Uterus (tissue), 4 donors: ENCODE measurements at places on chromosomes 5 and 9.

GRCh38 chr9:90840696-90841095 is 39.1 kb downstream of the SYK start:
- H3K4me1 ChIP-seq = no peaks in the 10 kb centered on the region
- no peaks in the 10 kb centered on the region for H3K27me3 ChIP-seq
- no peak overlapping the region for H3K27ac ChIP-seq
- H3K36me3 ChIP-seq = no peaks in the 10 kb centered on the region
- H3K4me3 ChIP-seq = no peak overlapping the region
- no peak for DNase-seq

DNA sequence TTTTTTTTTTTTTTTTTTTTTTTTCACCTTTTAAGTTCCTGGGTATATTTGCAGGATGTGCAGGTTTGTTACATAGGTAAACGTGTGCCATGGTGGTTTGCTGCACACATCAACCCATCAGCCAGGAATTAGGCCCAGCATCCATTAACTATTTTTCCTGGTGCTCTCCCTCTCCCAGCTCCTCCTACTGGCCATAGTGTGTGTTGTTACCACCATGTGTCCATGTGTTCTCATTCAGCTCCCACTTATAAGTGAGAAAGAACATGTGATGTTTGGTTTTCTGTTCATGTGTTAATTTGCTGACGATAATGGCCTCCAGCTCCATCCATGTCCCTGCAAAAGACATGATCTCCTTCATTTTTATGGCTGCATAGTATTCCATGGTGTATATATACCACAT is 350.5 kb downstream of the MAN2A1 start:
- no peak overlapping the region for H3K4me3 ChIP-seq
- no peak overlapping the region for H3K27ac ChIP-seq
- DNase-seq = no peak
- no peaks in the 10 kb centered on the region for H3K4me1 ChIP-seq

DNA sequence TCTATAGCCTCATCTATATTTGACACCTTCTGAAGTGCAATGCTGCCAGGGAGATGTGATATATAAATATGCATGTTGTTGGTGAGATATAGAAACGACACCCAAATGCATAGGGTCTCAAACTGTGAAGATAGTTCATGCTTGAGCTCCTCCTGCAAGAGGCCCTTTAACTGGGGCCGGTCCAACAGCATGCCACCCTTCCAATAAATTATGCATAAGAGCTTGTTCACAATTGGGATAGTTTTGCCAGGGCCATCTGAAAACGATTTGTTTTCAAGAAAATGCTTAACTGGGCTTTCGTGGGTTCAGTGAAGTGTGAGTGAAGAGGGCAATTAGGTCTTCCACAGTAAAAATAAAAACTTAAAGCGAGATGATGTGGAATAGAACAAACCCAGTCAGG is 424.2 kb upstream of the WWC1 start:
- H3K27me3 ChIP-seq = no peaks in the 10 kb centered on the region
- no peak overlapping the region for H3K4me3 ChIP-seq
- no peak overlapping the region for H3K27ac ChIP-seq
- no peak for DNase-seq
- H3K4me1 ChIP-seq = no peaks in the 10 kb centered on the region

GRCh38 chr5:97554977-97555643 is 372.1 kb upstream of the RIOK2 start:
- no peak for DNase-seq
- H3K4me1 ChIP-seq = no peaks in the 10 kb centered on the region
- H3K4me3 ChIP-seq = no peak overlapping the region
- no peaks in the 10 kb centered on the region for H3K36me3 ChIP-seq
- no peaks in the 10 kb centered on the region for H3K27me3 ChIP-seq

GRCh38 chr5:17340819-17341218 is 123.4 kb downstream of the BASP1 start:
- H3K4me1 ChIP-seq = no peaks in the 10 kb centered on the region
- H3K27me3 ChIP-seq = no peaks in the 10 kb centered on the region
- no peak overlapping the region for H3K4me3 ChIP-seq
- DNase-seq = no peak
- H3K27ac ChIP-seq = no peak overlapping the region

DNA sequence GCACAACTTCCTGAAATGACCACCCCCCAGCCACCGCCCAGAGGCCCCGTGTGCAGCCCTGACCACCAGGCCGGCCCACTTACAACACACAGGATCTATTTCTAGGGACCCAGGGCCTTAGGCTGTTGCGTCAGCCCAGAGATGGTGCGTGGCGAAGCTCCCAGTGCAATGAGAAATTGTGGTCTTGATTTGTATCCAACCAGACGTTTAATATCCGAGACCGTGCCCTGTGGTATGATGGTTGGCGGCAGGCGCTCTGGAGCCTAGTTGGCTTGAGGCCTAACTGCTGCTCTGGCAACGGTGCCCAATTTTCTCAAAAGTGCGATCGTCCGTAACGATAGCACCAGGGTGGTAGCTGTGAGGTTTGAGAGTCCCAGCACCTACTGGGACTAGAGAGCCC is 32.6 kb upstream of the SLC6A19 start:
- H3K27ac ChIP-seq = no peak overlapping the region
- no peak for DNase-seq
- no peak overlapping the region for H3K4me3 ChIP-seq
- H3K36me3 ChIP-seq = no peaks in the 10 kb centered on the region

- no peak for DNase-seq
- no peaks in the 10 kb centered on the region for H3K4me1 ChIP-seq
- no peaks in the 10 kb centered on the region for H3K27me3 ChIP-seq
- H3K27ac ChIP-seq = peak overlapping the region; percentile 3
- H3K36me3 ChIP-seq = no peaks in the 10 kb centered on the region
These were observed 221.5 kb downstream of the EBF1 start for GRCh38 chr5:158878227-158878626.

DNA sequence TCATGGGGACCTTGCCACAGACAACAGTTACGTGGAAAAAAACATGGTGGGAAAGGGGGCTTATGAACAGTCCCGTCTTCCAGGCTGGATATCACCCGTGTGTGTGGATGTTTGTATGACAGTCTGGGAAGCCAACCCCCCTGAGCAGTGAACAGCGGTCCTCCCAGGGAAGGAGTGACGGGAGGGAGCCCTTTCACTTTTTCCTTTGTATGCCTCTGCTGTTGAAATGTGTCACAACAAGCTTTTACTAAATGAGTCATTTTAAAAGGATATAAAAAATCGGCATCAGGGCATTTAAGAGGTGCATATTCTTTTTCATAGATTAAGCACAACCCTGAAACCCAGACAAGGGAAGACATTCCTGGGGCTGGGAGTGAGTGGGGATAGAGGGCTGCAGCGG is 5.1 kb downstream of the MYMK start:
- no peaks in the 10 kb centered on the region for H3K27me3 ChIP-seq
- H3K4me3 ChIP-seq = no peak overlapping the region
- no peak overlapping the region for H3K27ac ChIP-seq

- no peak for DNase-seq
- H3K27me3 ChIP-seq = no peaks in the 10 kb centered on the region
- H3K27ac ChIP-seq = no peak overlapping the region
- H3K36me3 ChIP-seq = no peaks in the 10 kb centered on the region
- no peak overlapping the region for H3K4me3 ChIP-seq
These were observed 241.5 kb downstream of the PAPPA start for GRCh38 chr9:116394894-116395698.

- H3K27ac ChIP-seq = no peak overlapping the region
- H3K36me3 ChIP-seq = no peaks in the 10 kb centered on the region
- no peak overlapping the region for H3K4me3 ChIP-seq
- no peaks in the 10 kb centered on the region for H3K27me3 ChIP-seq
- no peak for DNase-seq
- H3K4me1 ChIP-seq = no peaks in the 10 kb centered on the region
These were observed 349.0 kb downstream of the BRINP1 start for GRCh38 chr9:119020284-119020683.

- H3K36me3 ChIP-seq = no peaks in the 10 kb centered on the region
- no peak overlapping the region for H3K4me3 ChIP-seq
- H3K4me1 ChIP-seq = peaks cover 14% of the 10 kb centered on the region
- peak overlapping the region; percentile 81 for H3K27ac ChIP-seq
These were observed 49.8 kb downstream of the PIK3R1 start for GRCh38 chr5:68265347-68265746.

GRCh38 chr9:72588336-72588735 is 66.9 kb downstream of the TMC1 start:
- DNase-seq = no peak
- no peak overlapping the region for H3K4me3 ChIP-seq
- H3K36me3 ChIP-seq = no peaks in the 10 kb centered on the region
- H3K4me1 ChIP-seq = no peaks in the 10 kb centered on the region
- H3K27ac ChIP-seq = no peak overlapping the region

DNA sequence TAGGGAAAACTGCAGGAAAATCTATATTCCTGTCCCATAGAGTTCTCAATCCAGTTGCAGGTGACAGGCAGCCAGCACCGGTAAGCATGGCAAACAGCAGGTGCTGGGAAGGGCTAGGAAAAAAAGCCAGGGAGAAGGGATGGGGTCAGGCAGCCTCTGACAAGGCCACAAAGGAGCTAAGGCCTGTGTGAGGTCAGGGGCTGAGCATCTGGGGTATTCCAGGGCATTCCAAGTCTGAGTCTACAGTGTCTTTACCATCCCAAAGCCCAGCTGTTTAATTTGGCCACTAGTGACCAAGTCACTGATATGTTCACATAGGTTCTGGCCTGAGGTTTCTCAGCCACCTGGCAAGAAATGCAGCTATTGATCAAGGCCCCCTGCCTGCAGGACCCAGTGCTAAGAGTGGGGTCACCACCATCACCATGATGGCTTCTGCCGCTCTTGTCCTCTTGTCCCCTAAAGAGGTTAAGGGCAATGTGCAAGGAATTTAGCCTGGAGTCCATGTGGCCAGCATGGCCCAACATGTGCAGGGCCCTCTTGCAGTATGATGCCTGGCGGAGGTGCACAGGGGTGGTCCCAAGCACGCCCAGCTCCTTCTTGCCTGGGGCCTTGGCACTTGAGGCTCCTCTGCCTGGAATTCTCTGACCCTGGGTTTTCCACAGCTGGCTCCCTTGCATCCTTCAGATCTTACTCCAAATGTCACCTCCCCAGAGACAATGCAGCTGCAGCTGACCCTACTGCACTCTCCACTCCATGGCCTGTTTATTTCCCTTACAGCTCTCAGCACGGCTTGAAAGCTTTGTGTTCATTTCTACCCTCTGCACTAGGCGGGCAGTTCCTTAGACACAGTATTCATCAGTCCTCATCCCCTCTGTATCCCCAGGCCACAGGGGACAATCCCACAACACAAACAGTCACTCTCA is 213.1 kb downstream of the MSX2 start:
- no peak overlapping the region for H3K27ac ChIP-seq
- H3K4me1 ChIP-seq = no peaks in the 10 kb centered on the region
- H3K27me3 ChIP-seq = no peaks in the 10 kb centered on the region
- no peaks in the 10 kb centered on the region for H3K36me3 ChIP-seq
- no peak for DNase-seq

DNA sequence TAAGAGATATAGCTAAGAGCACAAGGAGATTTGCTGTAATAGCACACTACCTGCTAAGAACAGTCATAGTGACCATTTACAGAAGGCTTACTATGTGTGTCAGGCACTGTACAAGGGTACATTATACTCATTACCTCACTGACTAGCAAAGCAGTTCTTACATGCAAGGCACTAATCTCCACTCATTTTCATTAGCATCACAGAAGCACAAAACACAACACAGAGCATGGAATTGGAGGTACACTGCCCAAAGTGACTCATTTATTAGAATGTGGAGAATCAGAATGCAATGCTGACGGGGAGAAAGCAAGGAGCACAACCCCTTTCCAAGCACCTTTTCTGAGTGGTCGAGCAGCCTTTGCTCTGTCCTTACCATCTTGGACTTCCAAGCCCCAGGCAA is 169.7 kb downstream of the ENTREP1 start:
- H3K27ac ChIP-seq = no peak overlapping the region
- H3K36me3 ChIP-seq = no peaks in the 10 kb centered on the region
- no peaks in the 10 kb centered on the region for H3K27me3 ChIP-seq
- DNase-seq = no peak

DNA sequence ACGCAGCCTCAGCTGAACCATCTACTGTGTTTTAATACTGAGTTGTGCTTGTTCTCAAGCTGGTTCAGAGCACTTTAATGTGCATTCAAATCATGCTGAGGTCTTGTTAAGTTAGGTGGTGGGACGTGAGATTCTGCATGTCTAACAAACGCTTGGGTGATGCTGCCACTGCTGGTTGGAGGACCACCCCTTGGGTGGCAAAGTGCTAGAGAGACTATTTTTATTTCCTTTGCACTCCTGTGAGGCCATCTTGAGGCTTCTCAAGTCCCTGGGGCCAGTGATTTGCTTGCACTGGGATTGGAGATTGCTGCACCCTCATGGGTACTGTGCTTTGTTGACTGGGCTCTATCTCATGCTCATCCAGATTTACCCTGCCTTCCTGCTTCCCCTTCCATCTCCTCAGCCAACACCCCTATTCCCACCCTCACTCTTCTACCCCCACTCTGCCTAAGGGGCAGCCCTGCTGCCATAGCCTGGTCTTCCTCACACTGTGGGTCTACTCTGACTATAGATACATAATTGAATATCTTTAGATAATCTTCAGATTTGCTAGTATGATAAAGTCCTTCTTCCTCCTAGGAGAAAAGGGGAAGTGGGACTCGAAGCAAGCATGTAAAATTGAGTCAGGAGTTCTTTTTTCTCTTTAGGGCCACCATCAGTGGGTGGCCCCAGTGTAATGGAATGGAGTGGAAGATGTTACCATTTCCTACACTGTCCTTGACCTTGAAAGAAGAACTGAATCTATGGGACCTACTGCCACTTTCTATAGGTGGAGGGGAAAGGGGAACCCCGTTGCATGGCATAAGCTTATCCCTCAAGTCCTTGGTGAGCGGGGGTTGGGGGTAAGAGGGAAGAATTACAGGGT is 45.1 kb upstream of the SUB1 start:
- H3K27me3 ChIP-seq = no peaks in the 10 kb centered on the region
- H3K4me1 ChIP-seq = no peaks in the 10 kb centered on the region
- no peak overlapping the region for H3K4me3 ChIP-seq
- H3K27ac ChIP-seq = no peak overlapping the region

GRCh38 chr9:17401858-17402257 is 177.0 kb upstream of the SH3GL2 start:
- DNase-seq = no peak
- H3K27me3 ChIP-seq = no peaks in the 10 kb centered on the region
- no peaks in the 10 kb centered on the region for H3K36me3 ChIP-seq
- no peaks in the 10 kb centered on the region for H3K4me1 ChIP-seq
- no peak overlapping the region for H3K4me3 ChIP-seq
- no peak overlapping the region for H3K27ac ChIP-seq

- no peaks in the 10 kb centered on the region for H3K4me1 ChIP-seq
- no peak for DNase-seq
- H3K27me3 ChIP-seq = no peaks in the 10 kb centered on the region
- H3K36me3 ChIP-seq = no peaks in the 10 kb centered on the region
- H3K4me3 ChIP-seq = no peak overlapping the region
These were observed 64.5 kb downstream of the TMEM161B start for GRCh38 chr5:88203981-88204750.

GRCh38 chr9:113468716-113469448 is 5.4 kb downstream of the RGS3 start:
- no peaks in the 10 kb centered on the region for H3K27me3 ChIP-seq
- DNase-seq = no peak
- H3K4me1 ChIP-seq = no peaks in the 10 kb centered on the region
